ENCODE measurements at places on chromosomes 6 and 20. TPM values are rescaled to one million over a fixed set of nuclear protein-coding genes. Genes with fewer than 3 reads are reported as not detected.

Gene TINAG
- total RNA-seq = not detected

Gene TMEM14A
- total RNA-seq = 18.5 TPM

Gene HLA-DRB5
- total RNA-seq = not detected

Gene LINC00237
- total RNA-seq = not detected

Gene STMND1
- not detected for total RNA-seq
